Fibroblast of the aortic adventitia (primary cell): ENCODE measurements at places on chromosomes 12 and 14. TPM values are rescaled to one million over a fixed set of nuclear protein-coding genes. Genes with fewer than 3 reads are reported as not detected.
A peak's percentile ranks its signal among the peaks of the same experiment; 100 is the strongest.

ADAM20 gene
- total RNA-seq, result 1.3 and 1.4 TPM in 2 replicates

CFAP73 gene
- not detected in 2 replicates for total RNA-seq

TPH2 gene
- not detected in 2 replicates for total RNA-seq

SERPINA5 gene
- 0.09 TPM in 1 of 2 replicates, not detected in the other for total RNA-seq

KRT6B gene
- total RNA-seq, result not detected in 2 replicates

- DNase-seq, result no peak
Observed at GRCh38 chr12:18898470-18898869, 160.6 kb downstream of the CAPZA3 start.

DNA sequence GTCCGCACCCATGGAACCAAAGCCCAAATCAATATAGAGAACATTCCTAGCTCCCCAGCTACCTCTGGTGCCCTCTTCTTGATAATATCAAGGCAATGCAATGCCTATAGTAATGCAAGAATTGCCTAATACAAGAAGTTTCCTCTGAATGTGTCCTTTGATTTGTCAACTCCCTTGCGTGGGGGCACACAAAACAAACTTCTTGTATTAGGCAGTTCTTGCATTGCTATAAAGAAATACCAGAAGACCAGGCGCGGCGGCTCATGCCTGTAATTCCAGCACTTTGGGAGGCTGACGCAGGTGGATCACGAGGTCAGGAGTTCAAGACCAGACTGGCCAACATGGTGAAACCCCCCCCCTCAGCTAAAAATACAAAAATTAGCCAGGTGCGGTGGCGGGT is 10.4 kb upstream of the ITPK1 start:
- no peak for DNase-seq

DNA sequence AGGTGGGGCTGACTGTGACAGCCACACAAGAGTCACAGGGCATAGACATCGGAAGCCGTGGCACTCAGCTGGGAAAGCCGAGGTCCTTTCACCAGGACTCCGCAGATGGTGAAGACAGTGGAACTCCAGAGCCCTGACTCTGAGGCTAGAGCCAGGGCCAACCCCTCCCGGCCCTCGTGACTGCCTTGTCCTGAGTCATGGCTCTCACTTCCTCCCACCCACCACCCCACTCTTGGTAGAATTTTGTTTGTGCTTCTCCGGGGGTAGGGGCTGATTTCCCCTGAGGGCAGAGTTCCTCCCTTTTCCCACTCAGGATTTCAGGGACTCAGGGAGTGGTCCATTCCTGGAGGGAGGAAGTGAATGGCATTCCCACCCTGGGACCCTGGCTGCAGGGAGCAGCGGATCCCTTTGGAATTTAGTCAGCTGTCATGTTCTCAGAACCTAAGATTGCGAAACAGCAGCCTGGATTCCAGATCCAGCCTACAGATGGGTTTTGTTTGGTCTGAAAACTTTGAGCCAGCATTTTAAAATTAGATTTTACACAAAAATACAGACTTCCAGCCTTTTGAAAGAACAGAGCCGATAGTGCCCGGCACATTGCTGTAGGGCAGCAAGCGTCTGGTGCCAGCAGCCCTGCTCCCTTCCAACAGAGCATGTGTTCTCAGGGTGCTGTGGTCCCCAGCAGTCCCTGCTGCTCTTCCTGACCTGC is 50.7 kb downstream of the TPCN1 start:
- DNase-seq, result peak; percentile 94

SYT10 gene
- total RNA-seq, result not detected in 2 replicates

DNA sequence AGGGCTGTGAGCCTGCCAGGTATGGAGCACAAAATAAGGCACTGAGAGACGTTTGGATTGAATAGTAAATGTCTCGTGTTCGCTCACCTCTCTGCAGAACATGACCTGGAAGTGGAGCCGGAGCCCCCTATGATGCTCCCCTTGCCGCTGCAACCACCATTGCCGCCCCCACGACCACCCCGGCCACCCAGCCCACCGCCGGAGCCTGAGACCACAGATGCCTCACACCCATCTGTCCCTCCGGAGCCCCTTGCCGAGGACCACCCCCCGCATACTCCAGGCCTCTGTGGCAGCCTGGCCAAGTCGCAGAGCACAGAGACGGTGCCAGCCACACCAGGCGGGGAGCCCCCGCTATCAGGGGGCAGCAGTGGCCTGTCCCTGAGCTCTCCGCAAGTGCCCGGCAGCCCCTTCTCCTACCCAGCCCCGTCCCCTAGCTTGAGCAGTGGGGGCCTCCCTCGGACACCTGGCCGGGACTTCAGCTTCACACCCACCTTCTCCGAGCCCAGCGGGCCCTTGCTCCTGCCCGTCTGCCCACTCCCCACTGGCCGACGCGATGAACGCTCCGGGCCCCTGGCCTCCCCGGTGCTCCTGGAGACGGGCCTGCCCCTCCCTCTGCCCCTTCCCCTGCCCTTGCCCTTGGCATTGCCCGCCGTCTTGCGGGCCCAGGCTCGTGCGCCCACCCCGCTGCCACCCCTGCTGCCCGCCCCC is 18.7 kb downstream of the SETD1B start:
- DNase-seq, result no peak

BICDL1 gene
- total RNA-seq, result 1.8 TPM in 1 of 2 replicates, not detected in the other

TBX3 gene
- total RNA-seq, result 5.7 and 12.8 TPM in 2 replicates

DNA sequence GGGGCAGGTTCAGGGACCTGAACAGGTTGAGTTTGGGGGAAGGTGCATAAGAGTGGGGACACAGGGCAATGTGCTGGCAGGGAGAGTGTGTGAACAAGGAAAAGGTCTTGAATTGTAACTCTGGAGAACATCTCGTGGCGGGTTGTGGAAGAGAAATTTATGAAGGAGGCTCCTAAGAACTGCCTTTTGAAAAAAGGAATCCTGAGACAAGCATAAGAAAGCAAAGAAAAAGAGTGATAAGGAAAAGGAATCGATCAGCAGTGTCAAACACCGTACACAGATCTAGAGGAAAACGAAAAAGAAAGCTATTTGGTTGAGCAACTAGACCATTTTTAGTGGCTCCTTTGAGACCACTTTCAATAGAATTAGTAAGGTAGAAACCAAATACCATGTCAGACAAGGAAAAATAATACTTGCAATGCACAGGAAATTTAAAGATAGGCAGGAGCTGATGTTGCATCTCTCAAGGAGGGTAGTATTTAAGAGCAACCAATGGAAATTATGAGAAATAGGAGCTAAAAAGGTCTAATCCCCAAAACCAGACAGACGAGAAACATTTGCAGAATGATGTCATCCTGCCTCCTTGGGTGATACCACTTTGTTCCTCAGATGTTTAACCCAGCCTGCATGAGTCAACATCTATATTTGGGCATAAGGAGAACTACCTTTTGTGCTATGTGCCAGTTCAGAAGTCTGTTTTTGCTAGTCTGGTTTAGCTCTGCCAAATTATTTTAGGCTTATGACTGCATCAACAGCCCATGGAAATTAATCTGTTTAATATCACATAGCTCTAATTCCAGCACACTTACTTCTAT is 64.5 kb upstream of the STK38L start:
- peak; percentile 92 for DNase-seq

SPTB gene
- under 0.01 TPM in 1 of 2 replicates, not detected in the other for total RNA-seq

- DNase-seq, result peak; percentile 99
Observed at GRCh38 chr12:108853981-108854446, 3.4 kb downstream of the SSH1 start.

- peak; percentile 0 for DNase-seq
Observed at GRCh38 chr14:37668646-37669045, 73.2 kb downstream of the TTC6 start.

GRCh38 chr12:77122661-77123060 is 57.3 kb upstream of the E2F7 start:
- peak; percentile 71 for DNase-seq

TXNDC16 gene
- total RNA-seq, result 6.9 and 9.4 TPM in 2 replicates

GRCh38 chr12:6442836-6443235 is 1.9 kb upstream of the CD27 start:
- no peak for DNase-seq

GYS2 gene
- total RNA-seq, result not detected in 2 replicates

- no peak for DNase-seq
Observed at GRCh38 chr14:44820230-44820964, 141.3 kb downstream of the KLHL28 start.

GRCh38 chr12:5806371-5807089 is 138.5 kb downstream of the ANO2 start:
- no peak for DNase-seq

- DNase-seq, result no peak
Observed at GRCh38 chr12:122873540-122873939, 22.4 kb downstream of the VPS37B start.

CELA1 gene
- total RNA-seq, result 0.25 TPM in 1 of 2 replicates, not detected in the other

MDM1 gene
- total RNA-seq, result 15.5 and 23.2 TPM in 2 replicates

- DNase-seq, result no peak
Observed at GRCh38 chr14:60596139-60596538, 53.1 kb downstream of the SIX1 start.

- peak; percentile 53 for DNase-seq
Observed at GRCh38 chr12:13208533-13209435, 12.3 kb downstream of the EMP1 start.

ERBB3 gene
- total RNA-seq, result 1.2 and 1.5 TPM in 2 replicates

- DNase-seq, result no peak
Observed at GRCh38 chr12:41106315-41106714, 81.8 kb upstream of the PDZRN4 start.

TMTC1 gene
- total RNA-seq, result 12.8 and 54.9 TPM in 2 replicates

CLEC4D gene
- total RNA-seq, result not detected in 2 replicates

DNA sequence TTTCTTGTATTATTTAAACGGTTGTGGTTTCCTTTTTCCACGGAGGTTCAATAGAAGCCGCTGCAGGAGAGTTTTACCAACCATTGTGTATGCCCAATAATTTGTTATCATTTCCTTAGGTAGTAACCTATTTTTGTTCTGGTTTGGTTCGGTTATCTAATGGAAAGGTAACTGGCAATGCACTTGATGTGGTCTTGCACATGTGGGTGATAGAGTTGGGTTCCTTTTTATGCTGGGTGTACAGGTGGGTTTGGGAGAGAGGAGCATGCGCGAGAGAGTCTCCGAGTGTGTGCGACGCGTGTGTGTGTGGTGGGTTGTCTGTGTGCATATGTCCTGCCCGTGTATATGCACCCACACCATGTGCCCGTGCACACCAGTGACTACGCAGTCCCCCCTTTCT is 102.7 kb upstream of the FKBP4 start:
- DNase-seq, result no peak

DNA sequence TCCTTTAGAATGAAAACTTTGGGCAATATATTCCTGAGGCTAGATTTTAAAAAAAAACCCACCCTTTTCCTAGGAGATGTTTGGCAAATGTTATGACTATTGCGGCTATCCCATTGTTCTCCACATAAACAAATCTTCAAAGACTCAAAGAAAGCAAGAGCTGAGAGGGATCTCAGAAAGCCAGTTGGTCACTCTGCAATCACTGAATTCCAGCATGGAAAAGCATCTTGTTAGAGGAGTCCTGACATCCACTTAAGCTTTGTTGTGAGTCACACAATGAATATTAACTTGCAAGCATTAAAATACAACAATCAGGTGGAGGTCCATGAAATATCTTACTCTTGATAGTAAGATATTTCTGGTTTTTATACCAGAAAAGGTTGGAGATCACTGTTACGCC is 11.0 kb upstream of the PTPRB start:
- peak; percentile 79 for DNase-seq

SLC17A8 gene
- not detected in 2 replicates for total RNA-seq

DNA sequence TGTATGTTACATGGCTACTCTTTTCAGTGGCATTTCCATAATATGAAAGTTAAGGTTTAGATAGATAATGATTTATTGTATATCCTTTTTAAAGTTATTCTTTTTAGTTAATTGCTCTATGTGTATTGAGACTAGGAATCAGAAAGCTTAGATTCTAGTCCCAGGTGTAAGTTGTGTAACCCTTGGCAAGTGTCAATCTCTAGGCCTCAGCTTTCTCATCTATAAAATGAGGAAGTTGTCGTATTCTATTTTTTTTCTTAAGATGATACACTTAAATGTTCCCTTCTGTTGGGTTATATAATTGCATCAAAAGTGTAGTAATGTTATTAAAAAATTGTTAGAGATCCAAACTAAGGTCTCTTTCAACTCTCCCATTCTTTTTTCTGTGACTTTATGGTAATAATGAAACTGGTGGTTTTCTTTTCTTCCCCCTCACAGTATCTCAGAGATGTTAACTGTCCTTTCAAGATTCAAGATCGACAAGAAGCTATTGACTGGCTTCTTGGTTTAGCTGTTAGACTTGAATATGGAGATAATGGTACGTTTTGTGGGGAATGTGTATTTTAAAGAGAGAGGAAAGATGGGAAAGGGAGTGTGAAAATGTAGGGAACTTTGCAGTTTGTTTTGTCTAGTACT is 4.1 kb downstream of the RTRAF start:
- DNase-seq, result no peak

DNA sequence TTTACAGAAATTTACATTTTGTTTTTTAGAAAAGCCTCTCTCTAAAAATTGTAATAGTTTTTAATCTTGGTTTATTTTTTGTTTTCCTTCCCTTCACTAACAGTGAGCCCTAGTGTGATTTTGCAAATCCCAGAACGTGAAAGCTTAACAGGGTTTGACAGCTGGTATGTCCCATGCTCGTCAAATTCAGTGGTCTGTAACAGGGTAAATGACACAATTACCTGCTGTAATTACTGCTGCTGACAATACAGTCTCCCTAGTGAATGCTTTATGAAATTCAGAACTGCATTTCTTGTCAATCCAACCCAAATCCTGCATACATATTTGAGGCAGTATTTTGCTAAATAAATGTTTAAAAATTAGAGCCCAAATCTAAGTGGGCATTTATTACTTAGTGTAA is 249.2 kb downstream of the NELL2 start:
- no peak for DNase-seq

DNA sequence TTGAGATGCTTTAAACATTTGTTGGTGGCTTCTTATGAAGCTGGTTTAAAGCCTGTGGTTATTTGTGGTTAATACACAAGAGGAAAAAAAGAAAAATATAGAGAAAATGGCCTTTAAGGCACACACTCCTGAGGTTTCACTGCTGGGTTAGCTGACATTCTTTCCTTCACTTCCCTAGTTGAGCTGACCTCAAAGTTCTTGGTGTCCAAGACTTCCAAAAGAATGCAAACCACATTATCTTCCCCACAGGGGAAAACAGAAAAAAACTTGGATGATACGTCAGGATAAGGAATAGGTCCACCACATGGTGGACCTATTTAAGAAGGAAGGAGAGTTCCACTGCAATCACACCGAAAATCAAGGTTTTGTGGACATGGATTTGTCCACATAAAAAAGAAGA is 94.3 kb downstream of the SLC25A21 start:
- DNase-seq, result no peak
